ENCODE measurements at places on chromosomes 2 and 18.

GRCh38 chr2:75246441-75247167, 47.3 kb upstream of the TACR1 start:
- no peak for DNase-seq

GRCh38 chr2:85445316-85446295, 27.1 kb downstream of the SH2D6 start:
- no peak for DNase-seq

DNA sequence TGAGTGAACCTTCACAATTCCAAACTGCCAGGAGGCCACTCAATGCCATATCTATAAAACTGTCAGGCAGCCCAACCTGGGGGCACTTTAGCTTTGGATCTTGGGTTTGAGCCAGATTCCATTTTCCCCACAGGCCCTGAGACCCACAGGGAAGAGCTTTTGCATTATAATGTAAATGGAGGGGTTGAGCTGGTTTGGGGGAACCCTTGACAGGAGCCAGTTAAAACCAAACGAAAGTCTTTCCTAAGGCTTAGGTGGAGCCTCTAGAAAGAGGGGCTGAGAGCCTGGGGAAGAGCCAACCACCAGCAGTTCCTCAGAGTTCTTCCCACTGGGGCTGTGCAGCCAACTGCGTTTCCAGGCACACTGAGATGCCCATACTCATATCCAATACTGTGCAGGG, 42.7 kb downstream of the BCL11A start:
- DNase-seq: no peak

DNA sequence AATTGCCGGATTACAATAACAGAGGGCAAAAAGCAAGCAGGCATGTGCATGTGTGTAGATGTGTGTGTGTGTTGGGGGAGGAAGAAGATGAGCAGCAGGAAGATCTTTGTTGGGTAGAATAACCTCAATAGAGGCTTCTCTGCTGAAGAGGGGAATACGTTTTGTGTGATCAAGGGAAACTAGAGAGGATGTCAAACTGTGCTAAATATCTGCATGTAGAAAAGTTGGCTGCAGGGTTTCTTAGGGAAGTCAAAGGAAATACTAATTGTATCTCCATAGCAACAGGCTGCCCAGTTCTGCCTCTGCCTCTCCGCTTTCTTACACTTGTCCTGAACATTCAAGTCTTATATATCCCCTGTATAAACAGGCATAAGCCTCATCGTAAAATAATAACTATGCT, 190.1 kb upstream of the RND3 start:
- no peak for DNase-seq

DNA sequence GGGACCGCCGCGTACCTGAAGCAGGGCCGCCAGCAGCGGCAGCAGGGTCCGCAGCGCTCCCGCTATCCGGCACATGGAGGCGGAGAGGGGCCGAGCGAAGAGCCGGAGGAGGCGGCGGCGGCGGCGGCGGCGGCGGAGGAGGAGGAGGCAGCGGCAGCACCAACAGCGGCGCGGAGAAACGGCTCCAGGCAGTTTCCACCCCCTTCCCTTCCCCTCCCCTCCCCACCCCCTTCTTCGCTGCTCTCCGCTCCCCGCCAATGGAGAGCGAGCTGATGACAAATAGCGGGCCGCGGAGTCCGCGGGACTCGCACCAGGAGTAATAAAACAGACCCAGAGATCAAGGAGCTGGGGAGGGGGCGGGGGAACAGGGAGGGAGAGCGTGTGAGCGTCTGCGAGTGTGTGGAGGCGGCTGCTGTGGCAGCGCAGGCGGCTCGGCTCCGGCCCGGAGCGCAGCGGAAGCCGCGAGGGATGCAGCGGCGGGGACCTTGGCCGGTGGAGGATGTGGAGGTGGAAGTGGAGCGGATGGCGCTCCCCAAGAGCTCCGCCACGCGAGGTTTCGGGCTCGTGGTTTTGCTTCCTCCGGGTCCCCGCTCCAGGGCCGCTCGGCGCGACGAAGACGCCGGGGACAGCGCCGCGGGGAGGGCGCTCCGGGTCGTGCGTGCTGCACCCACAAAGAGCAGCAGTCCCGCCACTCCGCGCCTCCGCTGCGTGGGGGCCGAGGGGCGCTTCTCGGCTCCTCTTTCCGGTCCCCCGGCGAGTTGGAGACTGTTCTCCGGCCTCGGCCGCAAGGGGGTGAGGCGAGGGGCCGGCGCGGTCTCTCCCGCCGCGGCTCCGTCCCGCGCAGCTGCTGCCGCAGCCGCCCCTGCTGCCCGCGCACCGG, at the start of gene CDH2:
TSS of gene CDH2 (minus strand) at position 183 of the 880 bp plus-strand sequence. CDS start at position 75, 108 bp downstream.
- no peak for DNase-seq

GRCh38 chr18:49048396-49049020, 97.7 kb upstream of the SMAD7 start:
- no peak for DNase-seq

DNA sequence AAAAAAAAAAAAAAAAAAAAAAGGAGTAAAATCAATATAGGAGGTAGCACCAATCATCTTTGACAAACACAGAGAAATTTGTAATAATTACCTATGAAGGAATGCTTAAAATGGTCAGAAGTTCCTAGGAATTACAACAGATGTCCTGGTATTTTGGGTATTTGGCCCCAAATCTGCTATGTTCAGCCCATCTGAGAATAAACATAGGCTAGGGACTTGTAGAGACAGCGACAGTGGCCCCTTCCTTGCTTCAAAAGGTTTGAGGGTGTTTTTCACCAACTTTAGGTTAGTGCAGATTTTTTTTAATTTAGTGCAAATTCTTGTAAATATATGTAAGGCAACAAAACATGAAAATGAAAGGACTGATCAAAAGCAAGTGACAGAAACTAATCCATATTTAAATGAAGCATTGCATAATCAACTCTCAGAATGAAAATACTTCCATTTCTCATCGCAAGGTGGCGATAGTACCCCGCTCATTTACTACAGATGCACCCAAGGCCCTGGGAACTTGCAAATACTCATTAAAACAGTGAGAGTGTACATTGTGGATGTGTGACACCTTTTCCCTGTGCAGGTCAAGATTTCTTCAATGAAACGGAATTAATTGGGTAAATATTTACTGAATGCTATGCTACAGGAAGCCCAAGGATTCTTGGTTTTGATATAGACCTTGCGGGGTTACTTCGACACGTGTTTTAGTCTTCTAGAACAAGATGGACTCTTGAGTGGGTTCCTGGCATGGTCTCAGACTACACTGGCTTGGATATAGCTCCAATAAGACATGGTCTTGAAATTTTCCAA, 44.6 kb downstream of the FAM124B start:
- DNase-seq: no peak

DNA sequence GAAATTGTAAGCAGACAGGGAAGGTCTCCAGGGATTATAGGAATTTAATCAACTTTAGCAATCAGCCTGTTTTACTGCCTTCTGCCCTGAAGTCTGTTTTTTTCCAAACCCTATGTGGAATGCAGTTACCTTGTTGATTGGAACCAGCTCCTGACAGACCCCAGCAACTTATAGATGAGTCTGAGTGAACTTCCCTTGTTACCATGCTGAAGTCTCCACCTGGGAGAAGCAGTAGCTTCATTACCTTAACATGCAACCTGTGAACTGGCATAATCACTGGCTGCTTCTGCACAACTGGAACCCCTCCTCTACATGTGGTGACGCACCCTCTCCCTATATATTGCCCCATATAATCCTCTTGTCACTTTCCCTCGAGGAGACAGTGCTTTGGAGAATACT, 226.3 kb upstream of the SPOPL start:
- no peak for DNase-seq

Measured in stimulated activated CD8-positive, alpha-beta memory T cell treated with anti-CD3 and anti-CD28 coated beads, Interleukin-15, amount 100 ng/mL, for 48 hours (primary cell).